ENCODE measurements at places on chromosomes 7 and 10.

DNA sequence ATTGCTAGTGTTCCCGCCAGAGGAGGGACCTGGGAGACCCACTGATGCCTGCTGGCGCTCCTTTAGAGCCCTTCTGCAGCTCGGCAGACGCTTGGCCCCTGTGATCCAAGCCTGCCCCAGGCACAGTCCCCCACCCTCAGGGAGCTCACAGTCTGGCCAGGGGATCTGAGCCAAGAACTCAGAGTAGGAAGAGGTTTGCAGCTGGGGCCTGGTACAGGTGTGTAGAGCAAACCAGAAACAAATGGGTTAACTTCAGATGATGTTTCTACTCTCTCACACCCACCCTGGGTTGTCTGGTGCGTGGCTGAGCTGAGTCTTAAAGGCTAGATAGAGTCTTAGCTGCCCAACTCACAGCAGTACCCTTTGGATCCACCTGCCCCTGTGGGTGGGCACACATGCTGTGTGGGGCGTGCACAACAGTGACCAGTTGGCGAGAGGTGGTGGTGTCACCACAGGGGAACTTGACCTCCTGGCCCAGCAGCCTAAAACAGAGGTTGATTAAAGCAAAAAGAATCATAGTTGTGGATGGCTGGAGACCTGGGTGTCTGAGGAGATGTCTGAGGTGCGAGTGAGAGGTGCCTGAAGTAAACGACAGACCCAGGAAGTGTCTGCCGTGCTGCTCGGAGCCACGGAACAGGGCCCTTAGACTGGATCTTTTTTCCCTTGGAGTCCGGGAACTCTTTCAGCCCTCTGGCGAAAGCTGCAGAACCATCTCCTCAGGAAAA is 31.2 kb upstream of the SRGN start:
- no peak for DNase-seq

DNA sequence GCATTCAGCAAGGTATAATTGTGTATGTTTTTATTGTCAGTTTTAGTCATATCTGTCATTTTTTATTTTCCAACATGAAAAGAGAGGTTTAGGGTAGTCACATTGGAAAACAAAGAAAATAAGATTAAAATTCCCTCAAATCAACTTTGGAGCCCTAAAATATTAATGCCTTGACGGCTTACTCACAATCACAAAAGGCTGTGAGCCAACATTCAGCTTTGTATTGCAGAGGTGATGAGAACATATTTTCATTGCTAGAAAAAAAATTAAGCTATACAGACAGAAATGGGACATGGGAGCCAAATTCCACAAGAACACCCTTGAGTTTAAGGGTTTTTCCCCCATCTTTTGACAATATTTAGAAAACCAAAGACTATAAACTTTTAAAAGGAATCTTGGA is 30.2 kb downstream of the CALD1 start:
- DNase-seq, result no peak

DNA sequence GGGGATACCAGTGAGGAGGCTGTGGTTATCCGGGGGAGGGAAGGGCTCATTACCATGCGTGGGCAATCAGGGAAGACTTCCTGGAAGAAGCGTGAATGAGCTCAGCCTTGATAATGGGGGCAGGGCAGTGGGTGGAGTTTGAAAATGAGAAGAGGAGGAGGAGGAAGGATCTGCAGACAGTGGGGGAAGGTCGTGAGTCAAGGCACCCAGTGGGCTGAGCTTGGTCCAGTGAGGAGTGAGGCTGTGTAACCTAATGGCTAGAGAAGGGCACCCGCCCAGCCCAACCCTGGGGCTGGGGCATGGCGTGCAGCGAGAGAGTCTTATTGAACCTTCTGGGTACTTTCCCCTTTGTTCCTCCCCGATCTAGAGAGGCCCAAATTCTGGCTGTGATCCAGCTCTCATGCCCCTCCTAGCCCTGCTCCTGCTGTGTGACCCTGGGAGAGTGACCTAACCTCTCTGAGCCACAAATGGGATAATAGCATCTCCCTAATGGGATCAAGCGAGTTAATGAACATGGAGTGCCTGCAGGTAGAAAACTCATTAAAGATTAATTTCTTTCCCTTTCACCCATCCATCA is 31.5 kb downstream of the CLIP2 start:
- DNase-seq, result no peak

- DNase-seq, result no peak
Observed at GRCh38 chr7:103551016-103551415, 105.0 kb upstream of the SLC26A5 start.

GRCh38 chr10:101682172-101682825 is 12.7 kb downstream of the FBXW4 start:
- no peak for DNase-seq

- DNase-seq, result no peak
Observed at GRCh38 chr10:133481086-133481643, 27.4 kb downstream of the SCART1 start.

DNA sequence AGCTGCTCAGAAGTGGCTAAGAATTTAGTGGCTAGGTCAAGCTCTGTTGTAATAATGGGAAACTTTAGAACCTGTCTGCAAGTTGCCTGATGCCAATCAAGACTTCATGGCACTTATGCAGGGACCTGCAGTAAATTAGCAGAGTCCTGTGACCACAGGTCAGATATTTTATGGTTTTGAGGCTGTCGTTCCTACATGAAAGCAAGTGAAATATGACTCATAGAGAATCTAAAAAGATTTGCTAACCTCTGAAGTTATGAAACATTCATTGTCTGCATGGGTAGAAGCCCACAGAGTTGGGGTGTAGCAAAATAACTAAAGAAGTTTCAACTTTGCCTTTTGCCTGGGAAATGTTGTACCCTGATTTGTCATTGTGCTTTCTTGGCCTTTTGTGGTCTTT is 32.3 kb downstream of the SLC39A12 start:
- DNase-seq, result no peak

- DNase-seq, result no peak
Observed at GRCh38 chr10:116671274-116671926, 50.6 kb downstream of the PNLIPRP2 start.

GRCh38 chr7:159128767-159129166 is 15.9 kb downstream of the VIPR2 start:
- no peak for DNase-seq

DNA sequence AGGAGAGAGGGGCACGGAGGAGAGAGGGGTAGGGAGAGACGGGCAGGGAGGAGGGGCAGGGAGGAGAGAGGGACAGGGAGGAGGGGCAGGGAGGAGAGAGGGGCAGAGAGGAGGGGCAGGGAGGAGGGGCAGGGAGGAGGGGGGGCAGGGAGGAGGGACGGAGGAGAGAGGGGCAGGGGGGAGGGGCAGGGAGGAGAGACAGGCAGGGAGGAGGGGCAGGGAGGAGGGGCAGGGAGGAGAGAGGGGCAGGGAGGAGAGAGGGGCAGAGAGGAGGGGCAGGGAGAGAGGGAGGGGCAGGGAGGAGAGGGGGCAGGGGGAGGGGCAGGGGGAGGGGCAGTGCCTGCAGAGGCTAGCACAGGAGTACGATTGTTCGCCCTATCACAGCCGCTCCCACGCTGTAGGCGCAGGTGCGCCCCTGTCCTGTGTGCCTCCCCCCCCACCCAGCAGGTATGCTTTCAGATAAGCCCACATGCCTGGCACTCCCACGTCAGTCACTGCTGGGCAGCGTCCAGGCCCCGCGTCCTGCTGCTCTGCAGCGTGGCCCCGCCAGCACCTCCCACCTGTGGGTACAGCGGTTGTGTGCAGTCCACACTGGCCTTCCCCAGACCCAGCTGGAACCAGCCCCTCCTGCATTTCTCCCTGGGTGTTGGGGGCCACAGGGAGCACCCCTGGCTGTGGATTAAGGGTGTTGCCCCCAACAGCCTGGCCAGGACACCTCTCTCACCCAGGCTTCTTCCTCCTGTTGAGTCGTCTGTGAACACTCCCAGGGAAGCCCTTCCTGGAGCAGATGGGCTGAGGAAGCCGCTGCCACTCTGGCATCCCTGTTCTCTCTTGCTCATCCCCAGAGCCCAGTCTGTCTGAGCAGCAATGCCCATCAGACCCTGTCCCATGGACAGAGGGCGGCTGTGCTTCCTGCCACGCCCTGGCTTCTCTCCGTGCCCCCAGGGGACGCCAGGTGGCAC is 10.8 kb downstream of the NKX6-2 start:
- DNase-seq, result no peak

- no peak for DNase-seq
Observed at GRCh38 chr10:87750817-87751216, 67.2 kb downstream of the ATAD1 start.

- DNase-seq, result no peak
Observed at GRCh38 chr7:107966711-107967110, 36.2 kb downstream of the LAMB1 start.

GRCh38 chr7:80830584-80831285 is 88.1 kb downstream of the SEMA3C start:
- no peak for DNase-seq

DNA sequence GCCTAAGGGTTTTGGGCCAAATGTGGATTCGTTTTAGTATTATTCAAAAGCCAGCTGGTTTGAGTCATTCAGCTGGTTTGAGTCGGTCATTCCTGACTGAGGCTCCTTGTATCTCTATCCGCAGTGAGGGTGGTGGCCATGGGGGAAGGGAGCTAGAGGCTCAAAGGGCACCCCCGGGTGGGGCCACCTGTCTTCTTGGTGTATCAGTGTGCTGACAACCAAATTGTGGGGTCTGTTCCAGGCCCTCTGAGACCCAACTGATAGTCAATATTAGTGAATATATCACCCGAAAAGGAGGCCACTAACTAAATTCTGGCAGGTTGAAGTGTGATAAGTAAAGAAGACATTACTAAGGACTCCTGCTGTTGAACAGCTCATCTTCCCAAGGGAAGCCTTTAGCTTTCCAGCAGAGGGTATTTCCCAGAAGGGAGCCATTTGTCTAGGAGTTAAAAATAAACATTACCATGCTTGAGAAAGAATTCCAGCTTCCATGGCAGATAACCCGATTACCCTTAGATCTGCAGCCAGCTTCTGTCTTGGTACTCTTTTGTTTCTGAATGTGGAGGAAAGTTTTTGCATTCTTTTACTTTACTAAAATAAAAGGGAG is 29.9 kb upstream of the DDX50 start:
- DNase-seq, result no peak

DNA sequence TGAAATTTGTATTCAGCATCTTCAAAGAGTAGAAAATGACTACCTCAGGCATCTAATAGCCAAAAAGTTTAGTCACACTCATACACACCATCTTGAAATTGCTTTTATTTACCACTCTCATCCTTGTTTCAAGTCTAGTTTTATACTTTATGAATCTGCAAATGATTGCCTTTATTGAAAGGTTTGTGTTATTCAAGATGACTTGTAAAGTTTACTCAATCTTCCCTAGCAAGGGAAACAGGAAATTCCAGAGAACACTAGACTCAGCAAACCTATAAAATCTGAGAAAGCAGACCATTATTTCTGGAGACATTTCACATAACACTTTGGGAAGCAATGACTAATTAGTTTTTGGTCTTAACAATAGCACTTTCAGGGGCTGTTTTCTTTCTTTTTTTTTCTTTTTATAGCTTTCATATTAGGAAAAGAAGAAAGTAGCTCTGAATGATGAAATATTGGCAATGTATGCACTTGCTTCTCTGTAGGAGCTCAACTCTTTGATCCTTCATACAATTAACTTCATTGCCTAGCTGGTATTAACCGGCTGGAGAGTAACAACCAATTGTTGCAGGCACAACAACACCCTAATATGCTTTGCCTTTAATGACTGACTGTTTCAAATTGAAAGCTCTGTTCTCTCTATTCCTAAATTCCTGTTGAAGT is 68.9 kb upstream of the HDAC9 start:
- no peak for DNase-seq

DNA sequence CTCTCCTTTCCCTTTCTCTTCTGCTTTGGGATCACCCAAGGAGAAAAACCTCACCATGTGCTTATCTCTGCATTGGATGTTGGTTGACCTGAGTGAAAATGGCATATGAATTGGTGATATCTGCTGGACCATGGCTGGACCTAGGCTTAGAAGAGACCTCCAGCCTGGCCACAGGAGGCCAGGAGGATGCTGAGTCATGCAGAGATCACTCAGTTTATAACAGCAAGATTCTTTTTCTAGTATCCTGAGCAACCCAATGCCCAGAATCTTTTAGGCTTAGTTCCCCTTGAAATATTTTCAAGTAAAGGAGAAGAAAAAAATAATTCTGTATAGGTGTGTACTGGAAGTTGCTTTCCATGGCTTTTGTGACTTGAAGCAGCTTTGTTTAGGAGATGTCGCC is 236.3 kb downstream of the KLF6 start:
- no peak for DNase-seq

DNA sequence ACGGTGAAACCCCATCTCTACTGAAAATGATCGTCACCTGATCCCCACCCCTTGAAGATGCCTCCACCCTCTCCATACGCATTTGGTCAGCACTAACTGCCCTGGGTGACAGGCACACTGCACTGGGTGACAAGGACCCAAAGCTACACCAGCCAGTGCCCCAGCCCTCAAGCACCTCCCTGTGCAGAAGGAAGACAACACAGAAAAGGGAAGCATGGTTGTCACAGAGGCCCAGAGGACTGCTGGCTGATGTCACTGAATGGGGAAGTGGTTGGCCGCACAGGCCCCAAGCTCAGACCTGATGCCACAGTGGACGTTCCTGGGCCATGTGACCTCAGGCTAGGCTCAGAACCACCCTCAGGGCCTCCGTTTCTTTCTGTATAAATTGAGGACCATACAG is 4.2 kb upstream of the PILRA start:
- DNase-seq, result no peak

- DNase-seq, result no peak
Observed at GRCh38 chr7:79465551-79465950, 12.1 kb upstream of the MAGI2 start.

GRCh38 chr10:91891125-91892001 is 17.9 kb downstream of the FGFBP3 start:
- DNase-seq, result no peak

DNA sequence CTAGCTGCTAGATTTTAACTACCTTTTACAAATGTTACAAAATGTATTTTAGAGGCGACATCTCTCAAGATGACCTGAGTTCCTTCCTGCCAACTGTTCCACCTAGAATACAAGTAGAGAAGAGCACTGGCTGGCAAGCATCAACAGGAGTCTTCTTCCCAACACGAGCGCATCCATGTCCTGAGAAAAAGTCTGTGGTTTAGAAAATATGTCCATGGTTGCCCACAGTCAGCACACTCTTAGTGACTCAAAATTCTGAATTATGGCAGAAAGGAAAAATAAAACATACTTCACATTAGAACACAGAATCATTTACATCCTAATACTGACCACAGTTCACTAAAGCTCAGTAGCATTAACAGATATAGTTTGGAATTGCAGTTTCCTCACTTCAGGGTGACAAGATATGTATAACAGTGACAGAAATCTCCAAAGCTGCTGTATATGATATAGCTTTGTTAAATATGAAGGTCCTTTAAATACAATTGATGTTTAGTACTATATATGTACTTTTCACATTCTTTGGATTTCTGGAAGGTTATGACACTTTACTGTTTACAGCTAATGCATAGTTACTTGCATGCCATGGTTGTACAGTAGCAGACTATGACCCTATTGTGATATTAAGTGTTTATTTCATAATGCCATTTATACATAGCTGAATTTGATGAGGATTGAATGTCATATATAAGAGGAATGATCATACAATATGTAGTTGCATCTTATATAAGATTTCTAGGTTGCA is 327.1 kb downstream of the GFRA1 start:
- no peak for DNase-seq

All from activated CD8-positive, alpha-beta memory T cell treated with anti-CD3 and anti-CD28 coated beads for 4 hours (primary cell).